ENCODE measurements at places on chromosomes 11 and 22. TPM values are rescaled to one million over a fixed set of nuclear protein-coding genes. Genes with fewer than 3 reads are reported as not detected.

- peak; percentile 0 for DNase-seq
Measured at GRCh38 chr11:82315093-82315492, 418.6 kb downstream of the FAM181B start.

DNA sequence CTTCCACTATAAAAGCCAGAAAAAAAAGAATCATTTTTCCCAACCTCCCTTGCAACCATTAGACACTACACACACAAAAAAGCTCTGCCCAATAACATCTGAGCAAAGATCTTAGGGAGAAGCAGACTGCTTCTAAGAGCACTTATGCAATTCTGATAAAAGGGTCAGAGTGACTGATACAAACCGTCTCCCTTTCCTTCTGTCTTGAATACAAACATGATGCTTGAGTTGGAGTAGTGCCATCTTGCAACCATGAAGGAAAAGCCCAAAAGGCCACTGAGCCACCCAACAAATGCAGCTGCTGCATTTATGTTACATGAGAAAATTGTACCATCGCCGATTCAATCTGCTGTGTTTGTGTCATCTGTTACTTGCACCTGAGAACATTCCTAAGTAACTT lies 47.6 kb upstream of the EED start:
- DNase-seq: no peak

- DNase-seq: no peak
Measured at GRCh38 chr22:43262990-43263644, 76.2 kb upstream of the TTLL12 start.

- no peak for DNase-seq
Measured at GRCh38 chr11:108963118-108963517, 298.2 kb downstream of the DDX10 start.

Gene FZD4
- total RNA-seq: 21.3 TPM

DNA sequence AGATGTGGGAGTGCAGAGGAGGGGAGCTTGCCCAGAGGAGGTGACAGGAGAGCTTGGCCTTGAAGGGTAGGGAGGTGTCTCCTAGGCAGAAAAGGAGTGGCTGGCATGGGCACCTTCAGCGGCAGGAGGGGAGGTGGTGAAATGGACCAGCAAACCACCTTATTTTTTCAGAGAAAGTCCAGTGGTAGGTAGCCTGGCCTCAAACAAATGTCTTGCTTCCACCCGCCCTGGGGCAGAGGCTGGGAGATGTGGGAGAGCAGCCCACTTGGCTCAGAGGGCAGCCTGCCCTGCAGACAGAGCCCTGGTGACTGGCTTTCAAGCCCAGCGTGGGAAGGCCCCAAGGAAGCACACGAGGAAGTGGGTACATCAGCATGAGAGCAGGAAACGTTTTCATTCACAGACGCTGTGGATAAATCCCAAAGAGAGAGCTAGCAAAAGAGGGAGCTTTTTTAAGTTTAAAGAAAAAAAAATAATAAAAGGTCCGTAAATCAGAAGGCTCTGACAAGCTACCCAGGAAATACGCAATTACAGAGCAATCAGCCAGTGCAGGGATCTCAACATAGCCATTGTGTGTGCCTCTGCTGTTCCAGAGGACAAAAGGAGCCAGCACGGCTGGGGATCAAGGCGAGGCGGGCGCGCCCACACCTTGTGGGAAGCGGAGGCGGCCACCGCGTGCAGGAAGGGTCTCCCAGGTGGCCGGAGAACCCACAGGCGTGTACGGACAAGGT lies 238.7 kb upstream of the PLET1 start:
- DNase-seq: no peak

DNA sequence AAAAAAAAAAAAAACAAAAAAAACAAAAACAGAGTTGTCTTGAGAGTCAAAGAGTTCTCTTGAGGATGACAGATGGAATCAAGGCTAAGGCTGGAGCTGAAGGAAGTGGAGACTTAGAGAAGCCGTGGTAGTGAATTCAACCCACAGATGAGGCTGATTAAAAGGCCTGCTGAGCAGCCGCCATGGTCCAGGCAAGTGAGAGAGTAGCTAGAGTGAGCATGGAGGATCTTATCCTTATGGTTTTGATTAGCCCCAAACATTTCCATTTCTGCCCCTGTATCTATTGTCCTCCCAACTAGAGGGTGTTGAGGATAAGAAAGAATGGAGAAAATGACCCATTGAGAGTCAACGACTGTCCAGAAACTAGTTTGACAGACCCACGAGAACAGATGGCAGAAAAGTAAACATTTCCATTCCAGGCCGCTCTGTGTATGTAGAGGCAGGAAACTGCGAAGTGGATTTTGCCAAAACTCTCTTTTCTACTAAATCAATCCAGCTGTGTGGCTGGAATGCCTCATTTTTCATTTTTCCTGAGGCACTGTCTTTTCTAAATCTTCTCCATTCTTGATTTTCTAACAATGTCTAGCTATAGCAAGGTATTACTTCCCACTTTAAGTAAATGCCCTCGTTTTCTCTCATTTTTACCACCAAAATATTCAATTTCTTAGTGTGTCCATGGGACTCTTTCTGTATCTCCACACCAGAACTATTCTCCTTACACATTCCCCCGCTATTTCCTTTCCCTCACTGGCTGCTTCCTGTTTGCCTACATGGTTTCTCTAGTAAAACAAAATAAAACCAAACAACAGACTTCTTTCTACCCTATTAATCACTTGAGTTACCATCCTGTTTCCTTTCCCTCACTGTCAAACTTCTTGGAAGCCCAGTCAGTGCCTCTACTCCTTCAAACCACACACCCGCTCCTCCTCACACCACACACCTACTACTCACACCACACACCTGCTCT lies 5.4 kb upstream of the MMP8 start:
- DNase-seq: peak; percentile 38

- no peak for DNase-seq
Measured at GRCh38 chr11:105857728-105858127, 164.3 kb downstream of the MSANTD4 start.

Gene IGF2
- total RNA-seq: not detected

Gene ST14
- not detected for total RNA-seq

GRCh38 chr11:68113986-68114385 lies 7.2 kb downstream of the CHKA start:
- peak; percentile 25 for DNase-seq

DNA sequence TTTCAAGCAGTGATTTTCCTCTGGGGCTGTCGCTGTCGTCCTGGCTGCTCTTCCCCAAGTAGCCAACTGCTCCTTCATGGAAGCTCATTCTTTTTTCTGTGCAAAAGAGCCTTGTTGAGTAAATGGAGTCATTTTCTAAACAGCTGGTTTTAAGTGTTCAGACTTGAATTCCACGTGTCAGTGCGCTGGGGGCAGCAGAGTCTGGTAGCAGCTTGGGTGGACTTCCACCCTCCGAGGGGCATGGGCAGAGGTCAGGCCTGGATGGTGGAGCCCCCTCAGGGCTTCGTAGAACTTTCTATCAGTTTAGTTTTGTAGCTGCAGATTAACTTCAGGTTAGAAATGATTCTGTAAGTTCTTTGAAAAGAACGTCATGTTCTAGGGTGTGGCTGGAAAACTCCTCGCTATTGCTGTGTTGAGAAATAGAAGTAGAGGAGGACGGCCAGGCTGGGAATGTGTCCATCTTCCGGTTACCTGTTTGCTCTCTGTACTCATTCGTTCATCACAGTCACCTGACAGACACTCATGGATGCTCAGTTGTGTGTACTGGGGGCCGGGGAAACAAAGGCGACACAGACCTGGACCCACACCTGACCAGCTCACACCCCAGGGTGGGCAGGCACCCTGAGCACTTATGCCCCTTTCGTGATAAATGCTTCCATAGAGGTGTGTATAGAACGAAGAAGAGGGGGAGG lies 270.7 kb downstream of the TBC1D22A start:
- no peak for DNase-seq

Gene AMOTL1
- total RNA-seq: 50.8 TPM

- DNase-seq: peak; percentile 60
Measured at GRCh38 chr11:29318134-29318845, 698.5 kb downstream of the KCNA4 start.

Gene TRPC6
- total RNA-seq: under 0.01 TPM

Gene PNPLA5
- not detected for total RNA-seq

GRCh38 chr11:63866211-63866610 lies 27.3 kb downstream of the MARK2 start:
- DNase-seq: peak; percentile 52

- no peak for DNase-seq
Measured at GRCh38 chr11:128962896-128963295, 20.2 kb upstream of the TP53AIP1 start.

GRCh38 chr22:19086417-19086816 lies 35.8 kb downstream of the DGCR2 start:
- DNase-seq: no peak

DNA sequence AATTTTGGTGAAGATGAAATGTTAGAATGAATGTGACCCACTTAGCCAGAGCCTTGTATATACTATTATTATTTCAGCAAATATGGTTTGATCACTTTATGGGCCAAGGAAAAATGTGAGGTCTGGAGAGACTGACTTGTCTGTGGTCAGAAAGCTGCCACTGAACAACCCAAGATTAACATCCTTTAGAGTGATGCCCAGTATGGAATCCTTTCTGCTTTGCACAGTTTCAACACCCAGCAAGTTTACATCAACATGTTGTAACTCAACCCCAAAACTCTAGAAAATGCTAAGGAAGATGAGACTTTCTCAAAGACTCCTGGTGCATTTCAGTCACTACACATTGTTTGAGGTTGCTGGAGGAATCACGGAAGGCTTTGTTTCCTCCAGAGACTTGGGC lies 107.7 kb downstream of the SNX19 start:
- DNase-seq: no peak

DNA sequence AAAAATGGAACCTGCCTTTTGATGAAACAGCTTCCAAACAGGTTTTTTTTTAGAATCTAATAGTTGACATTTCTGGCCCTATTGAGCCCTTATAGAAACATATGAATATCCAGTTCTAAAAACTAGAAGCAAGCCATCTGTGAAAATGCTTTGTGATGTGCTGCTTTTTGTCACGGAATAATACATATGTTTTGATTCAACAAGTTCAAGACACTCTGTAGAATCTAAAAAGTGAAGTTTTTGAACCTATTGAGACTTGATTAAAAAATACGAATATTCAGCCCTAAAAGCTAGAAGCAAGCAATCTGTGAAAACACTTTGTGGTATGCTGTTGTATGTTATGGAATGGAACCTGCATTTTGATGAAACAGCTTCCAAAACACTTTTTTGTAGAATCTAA lies 106.7 kb upstream of the VPREB1 start:
- DNase-seq: no peak

Gene MICALL1
- 46.0 TPM for total RNA-seq
